Uterus (tissue), 4 donors: ENCODE measurements at places on chromosomes 3 and 15. TPM values are rescaled to one million over a fixed set of nuclear protein-coding genes. Genes with fewer than 3 reads are reported as not detected.

Gene GUCA1C
- total RNA-seq, result not detected

DNA sequence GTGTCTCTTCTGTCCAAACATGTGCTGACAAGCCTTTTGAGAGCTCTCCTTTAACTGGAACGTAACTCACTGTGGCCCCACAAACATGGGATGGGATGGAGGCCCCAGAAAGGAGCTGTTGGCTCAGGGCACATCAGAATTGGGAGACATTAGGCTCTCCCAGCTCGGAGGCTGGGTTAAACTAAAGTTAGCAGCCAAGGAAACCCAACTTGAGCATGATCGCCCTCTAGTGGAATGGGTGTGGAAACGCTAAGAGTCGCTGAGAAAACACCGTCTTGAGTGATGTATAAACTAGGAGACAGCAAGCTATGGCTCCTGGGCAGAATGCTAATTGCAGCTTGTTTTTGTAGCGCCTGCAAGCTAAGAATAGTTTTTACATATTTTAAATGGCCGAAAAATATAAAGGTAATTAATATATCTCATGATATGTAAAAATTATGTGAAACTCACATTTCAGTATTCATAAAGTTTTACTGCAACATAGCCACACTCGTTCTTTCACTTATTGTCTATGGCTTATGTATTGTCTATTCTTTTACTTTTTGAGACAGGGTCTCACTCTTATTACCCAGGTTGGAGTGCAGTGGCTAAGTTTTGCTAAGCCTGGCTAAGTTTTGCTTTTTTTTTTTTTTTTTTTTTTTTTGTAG is 138.8 kb upstream of the HACD2 start:
- H3K27me3 ChIP-seq, result no peaks in the 10 kb centered on the region
- H3K27ac ChIP-seq, result no peak overlapping the region
- no peaks in the 10 kb centered on the region for H3K4me1 ChIP-seq
- H3K4me3 ChIP-seq, result no peak overlapping the region

Gene CNTN4
- total RNA-seq, result 22.0 TPM

DNA sequence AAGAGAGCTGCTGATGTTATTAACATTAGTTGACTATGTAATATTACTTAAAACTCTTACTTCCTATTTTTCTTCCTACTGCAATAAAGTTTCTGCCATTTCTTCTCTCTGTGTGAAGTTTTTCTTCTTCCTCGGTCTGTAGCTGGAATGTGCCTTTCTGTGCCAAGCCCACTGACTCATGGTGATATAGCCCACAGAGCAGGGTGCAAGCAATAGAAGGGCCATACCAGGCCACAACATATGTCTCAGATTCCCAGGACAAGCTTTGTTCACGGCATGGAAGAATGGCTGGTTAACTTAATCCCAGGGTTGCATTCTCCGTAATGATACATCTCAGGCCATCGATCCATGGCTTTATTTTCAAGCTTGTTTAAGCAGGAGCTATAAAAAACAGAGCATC is 815.3 kb downstream of the TUSC7 start:
- H3K27me3 ChIP-seq, result no peaks in the 10 kb centered on the region
- H3K4me1 ChIP-seq, result no peaks in the 10 kb centered on the region
- H3K27ac ChIP-seq, result no peak overlapping the region

DNA sequence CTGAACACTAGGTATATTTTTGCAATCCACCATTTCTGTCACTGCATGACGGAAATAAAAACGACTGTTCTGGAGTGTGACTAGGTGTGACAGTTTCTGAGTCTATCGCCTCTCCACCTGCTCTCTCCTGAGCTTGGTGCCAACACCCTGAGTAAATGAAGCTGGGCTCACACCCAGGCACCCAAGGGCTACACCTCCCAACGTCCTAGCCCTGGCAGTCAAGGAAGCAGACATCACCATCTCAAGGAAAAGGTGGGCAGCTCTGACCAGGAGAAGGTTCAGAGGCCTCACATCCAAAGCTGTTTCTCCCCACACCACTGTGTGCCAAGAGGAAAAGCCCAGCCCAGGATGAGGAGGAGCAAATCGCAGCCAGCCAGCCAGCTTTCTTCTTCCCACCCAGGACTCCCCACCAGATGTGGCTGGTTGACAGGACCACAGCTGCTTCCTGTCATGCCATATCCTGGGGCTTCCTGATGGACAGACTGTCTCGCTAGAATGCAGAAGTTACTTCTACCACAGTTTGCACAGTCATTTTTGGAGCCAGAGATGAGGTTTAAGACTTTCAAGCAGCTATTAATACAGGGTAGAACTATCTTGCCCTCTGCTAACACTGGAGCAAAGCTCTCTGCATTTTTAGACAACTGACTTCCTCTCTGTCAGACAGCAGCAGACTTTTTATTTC is 3.3 kb downstream of the SCAMP2 start:
- DNase-seq, result peak; percentile 20
- H3K4me1 ChIP-seq, result peaks cover 28% of the 10 kb centered on the region
- H3K4me3 ChIP-seq, result no peak overlapping the region
- no peaks in the 10 kb centered on the region for H3K27me3 ChIP-seq
- peak overlapping the region; percentile 56 for H3K27ac ChIP-seq
- H3K36me3 ChIP-seq, result no peaks in the 10 kb centered on the region

GRCh38 chr15:95565690-95566089 is 764.8 kb upstream of the NR2F2 start:
- no peak overlapping the region for H3K4me3 ChIP-seq
- no peak overlapping the region for H3K27ac ChIP-seq
- no peaks in the 10 kb centered on the region for H3K4me1 ChIP-seq
- H3K36me3 ChIP-seq, result no peaks in the 10 kb centered on the region
- H3K27me3 ChIP-seq, result no peaks in the 10 kb centered on the region

DNA sequence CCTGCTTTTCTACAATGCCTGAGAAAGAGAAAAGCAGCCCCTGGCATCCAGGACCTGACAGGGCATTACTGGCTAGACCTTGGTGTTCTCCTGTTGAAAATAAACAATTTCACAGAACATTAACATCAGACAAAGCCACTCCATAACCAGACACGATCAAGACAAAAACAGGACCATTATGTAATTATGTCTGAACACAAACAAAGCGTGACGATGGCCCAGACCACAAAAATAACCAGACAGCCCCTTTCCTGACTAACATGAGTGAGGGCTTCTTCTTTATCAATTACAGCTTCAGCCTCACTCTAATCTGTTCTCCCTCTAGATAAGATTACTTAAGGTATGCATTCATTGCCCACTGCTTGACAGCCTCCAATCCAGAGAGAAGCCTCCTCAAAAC is 172.7 kb upstream of the LMCD1 start:
- DNase-seq, result no peak
- H3K27me3 ChIP-seq, result no peaks in the 10 kb centered on the region
- H3K4me1 ChIP-seq, result no peaks in the 10 kb centered on the region

DNA sequence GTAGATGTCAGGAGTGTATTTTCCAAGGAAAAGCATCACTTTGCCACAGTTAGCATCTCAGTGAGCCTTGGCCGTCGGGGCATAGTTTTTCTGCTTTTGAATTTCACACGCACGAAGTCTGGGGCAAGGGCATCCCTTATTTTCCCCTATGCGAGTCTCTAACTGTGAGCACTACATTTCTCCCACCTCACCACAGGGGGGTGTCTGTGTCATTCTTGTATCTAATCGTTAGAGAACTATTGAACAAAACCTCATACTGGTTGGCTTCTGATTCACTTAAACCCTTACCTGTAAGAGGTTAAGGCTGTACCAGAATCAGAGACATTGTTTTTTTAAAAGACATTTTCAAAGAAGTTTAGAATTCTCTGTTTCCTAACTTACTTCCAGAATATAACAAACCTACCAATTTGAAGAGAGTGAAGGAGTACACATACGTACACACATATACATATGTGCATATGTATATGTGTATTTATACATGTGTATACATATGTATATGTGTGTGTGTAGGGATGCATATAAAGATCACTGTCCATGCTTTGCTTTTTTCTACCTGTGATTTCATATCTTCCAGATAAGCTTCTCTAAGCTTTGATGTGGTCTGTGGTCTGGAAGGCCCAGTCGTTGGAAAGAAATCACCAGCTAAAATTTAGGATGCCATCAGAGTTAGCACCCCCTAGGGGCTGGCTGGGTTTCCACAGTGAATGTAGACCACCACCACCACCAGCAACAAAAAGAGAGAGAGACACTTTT is 49.4 kb downstream of the MYZAP start:
- no peak overlapping the region for H3K27ac ChIP-seq
- H3K36me3 ChIP-seq, result no peaks in the 10 kb centered on the region
- DNase-seq, result no peak
- no peaks in the 10 kb centered on the region for H3K4me1 ChIP-seq

GRCh38 chr3:134331811-134332199 is 42.4 kb downstream of the AMOTL2 start:
- H3K4me3 ChIP-seq, result no peak overlapping the region
- no peaks in the 10 kb centered on the region for H3K36me3 ChIP-seq
- H3K27ac ChIP-seq, result peak overlapping the region; percentile 51
- peaks cover 34% of the 10 kb centered on the region for H3K4me1 ChIP-seq
- H3K27me3 ChIP-seq, result no peaks in the 10 kb centered on the region

- DNase-seq, result no peak
- H3K36me3 ChIP-seq, result no peaks in the 10 kb centered on the region
- peaks cover 11% of the 10 kb centered on the region for H3K4me1 ChIP-seq
- no peak overlapping the region for H3K27ac ChIP-seq
- no peak overlapping the region for H3K4me3 ChIP-seq
- H3K27me3 ChIP-seq, result no peaks in the 10 kb centered on the region
These were observed 11.7 kb downstream of the GLYCTK start for GRCh38 chr3:52299247-52299878.

DNA sequence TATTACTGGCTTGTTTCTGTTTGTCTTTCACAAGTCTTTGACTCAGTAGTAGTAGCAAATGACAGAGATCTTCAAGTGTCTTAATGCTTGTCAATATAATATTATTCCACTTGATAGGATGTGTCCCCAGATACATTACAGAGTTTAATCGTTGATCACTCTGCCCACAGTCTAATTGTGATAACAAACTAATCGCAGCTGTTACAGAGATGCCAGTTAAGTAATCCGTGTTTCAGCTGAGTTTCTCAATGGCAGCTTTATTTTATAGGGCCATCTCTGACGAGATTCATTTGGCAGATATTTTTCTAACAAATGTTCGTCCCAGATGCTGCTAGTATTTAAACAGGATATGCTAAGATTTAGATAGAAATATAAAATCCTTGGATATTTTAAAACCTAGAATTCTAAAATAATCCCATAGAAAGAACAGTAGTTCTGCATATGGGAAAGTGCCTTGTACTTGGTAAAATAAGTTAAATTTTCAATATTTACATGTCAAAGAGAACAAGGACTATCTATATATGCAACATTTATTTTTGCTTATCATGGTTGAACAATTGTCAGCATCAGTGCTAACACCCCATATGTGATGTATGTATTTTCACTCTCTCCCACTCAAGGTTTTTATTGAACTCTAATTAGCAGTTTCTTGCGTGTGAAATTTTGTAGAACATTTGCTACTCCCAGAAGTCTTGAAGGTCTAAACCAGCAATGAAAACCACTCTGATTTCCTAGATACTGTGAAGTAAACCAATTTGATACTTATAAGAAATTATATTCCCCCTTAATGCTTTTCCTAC is 185.5 kb downstream of the MBNL1 start:
- H3K36me3 ChIP-seq, result no peaks in the 10 kb centered on the region
- H3K27ac ChIP-seq, result no peak overlapping the region
- no peak overlapping the region for H3K4me3 ChIP-seq
- no peaks in the 10 kb centered on the region for H3K4me1 ChIP-seq
- DNase-seq, result no peak

- no peaks in the 10 kb centered on the region for H3K27me3 ChIP-seq
- DNase-seq, result no peak
- no peaks in the 10 kb centered on the region for H3K4me1 ChIP-seq
- no peak overlapping the region for H3K4me3 ChIP-seq
These were observed 46.2 kb upstream of the TEX55 start for GRCh38 chr3:119099785-119100184.

- H3K4me3 ChIP-seq, result no peak overlapping the region
- H3K36me3 ChIP-seq, result no peaks in the 10 kb centered on the region
- H3K4me1 ChIP-seq, result no peaks in the 10 kb centered on the region
- DNase-seq, result no peak
These were observed 331.7 kb downstream of the MAGI1 start for GRCh38 chr3:65706776-65707568.

Gene SAMD7
- total RNA-seq, result not detected

DNA sequence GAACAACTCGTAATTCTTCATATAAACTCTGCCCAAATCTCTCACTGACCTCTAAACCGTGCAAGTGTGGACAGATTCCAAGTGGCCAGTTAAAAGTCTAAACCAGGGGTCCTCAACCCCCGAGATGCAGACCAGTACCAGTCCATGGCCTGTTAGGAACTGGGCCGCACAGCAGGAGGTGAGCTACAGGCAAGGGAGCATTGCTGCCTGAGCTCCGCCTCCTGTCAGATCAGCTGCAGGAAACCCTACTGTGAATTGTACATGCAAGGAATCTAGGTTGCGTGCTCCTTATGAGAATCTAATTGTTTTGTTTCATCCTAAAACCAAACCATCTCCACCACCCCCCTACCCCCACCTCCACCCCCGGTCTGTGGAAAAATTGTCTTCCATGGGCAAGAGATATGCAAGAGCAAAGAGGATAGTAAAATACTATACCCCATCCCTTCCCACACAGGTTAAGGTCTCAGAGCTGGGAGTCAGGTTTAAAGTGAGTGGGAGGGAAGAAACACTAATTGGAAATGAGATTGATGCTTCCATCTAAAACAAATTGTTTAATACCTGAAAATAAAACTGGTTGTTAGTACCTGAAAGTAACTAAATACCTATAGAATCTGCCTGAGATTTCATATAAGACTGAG is 54.0 kb downstream of the POLQ start:
- no peak overlapping the region for H3K4me3 ChIP-seq
- DNase-seq, result no peak
- H3K27me3 ChIP-seq, result no peaks in the 10 kb centered on the region
- no peaks in the 10 kb centered on the region for H3K4me1 ChIP-seq
- no peaks in the 10 kb centered on the region for H3K36me3 ChIP-seq
- no peak overlapping the region for H3K27ac ChIP-seq

DNA sequence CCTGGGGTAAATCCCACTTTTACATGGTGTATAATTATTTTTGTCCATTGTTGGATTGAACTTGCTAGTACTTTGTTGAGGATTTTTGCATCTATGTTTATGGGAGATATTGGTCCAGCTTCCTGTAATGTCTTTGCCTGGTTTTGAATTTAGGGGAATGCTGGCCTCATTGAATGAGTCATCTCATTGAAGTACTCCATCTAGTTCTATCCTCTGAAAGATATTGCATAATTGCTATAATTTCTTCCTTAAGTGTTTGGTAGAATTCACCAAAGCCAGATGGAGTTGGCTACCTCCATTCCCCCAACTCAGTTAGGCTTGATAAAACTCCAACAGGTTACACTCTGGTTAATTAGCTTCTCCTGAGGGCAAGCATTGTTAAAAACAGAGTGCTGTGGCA is 237.4 kb upstream of the TGFBR2 start:
- H3K27ac ChIP-seq, result no peak overlapping the region
- no peaks in the 10 kb centered on the region for H3K27me3 ChIP-seq
- H3K4me3 ChIP-seq, result no peak overlapping the region
- DNase-seq, result no peak
- no peaks in the 10 kb centered on the region for H3K4me1 ChIP-seq
- H3K36me3 ChIP-seq, result no peaks in the 10 kb centered on the region

DNA sequence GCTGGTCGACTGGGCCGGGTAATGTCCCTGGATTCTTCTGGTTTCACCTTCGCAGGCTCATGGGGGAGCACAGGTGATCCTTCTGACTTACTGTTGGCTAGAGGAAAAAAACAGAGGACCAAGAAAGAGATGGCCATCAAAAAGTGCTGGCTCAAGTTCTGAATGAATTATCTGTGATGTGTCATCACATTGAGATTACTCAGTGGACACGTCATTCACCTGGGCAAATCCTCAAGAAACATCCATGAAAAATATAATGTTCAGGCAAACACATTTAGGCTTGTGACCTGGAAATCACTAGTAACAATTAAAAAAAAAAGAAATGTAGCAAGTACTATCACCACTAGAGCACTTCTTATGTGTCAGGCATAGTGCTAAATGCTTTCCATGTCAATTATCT is 81.5 kb upstream of the SLC2A2 start:
- no peak overlapping the region for H3K27ac ChIP-seq
- no peak for DNase-seq
- H3K27me3 ChIP-seq, result no peaks in the 10 kb centered on the region
- no peak overlapping the region for H3K4me3 ChIP-seq

Gene MESP2
- not detected for total RNA-seq
